NT2/D1 (cell line): ENCODE measurements at places on chromosomes 2 and 18.

DNA sequence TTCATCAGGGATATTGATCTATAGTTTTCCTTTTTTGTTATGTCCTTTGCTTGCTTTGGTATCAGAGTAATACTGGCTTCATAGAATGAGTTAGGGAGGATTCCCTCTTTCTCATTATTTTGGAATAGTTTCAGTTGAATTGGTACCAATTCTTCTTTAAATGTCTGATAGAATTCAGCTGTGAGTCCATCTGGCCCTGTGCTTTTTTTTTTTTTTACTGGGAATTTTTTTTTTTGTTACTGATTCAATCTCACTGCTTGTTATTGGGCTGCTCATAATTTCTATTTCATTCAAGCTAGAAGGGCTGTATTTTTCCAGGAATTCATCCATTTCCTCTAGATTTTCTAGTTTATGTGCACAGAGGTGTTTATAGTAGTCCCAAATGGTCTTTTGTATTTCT is 103.9 kb downstream of the RND3 start:
- no peak for DNase-seq

DNA sequence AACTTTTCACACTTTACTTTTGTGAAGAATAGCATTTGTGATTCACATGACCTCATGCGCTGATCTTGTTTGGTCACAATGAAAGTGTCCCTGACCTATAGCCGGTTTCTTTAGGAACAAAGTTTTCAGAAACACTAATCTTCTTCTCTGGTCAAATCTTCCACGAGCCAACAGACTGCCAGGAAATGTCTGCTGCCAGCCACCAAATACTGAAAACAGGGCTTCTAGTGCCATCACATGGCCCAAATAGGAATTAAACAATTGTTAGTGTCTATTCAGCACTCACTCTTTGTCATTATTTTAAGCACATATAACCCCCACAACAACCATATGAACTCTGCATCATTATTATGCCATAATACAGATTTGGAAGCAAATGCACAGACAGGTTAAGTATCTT is 286.5 kb upstream of the SYT4 start:
- DNase-seq = no peak

DNA sequence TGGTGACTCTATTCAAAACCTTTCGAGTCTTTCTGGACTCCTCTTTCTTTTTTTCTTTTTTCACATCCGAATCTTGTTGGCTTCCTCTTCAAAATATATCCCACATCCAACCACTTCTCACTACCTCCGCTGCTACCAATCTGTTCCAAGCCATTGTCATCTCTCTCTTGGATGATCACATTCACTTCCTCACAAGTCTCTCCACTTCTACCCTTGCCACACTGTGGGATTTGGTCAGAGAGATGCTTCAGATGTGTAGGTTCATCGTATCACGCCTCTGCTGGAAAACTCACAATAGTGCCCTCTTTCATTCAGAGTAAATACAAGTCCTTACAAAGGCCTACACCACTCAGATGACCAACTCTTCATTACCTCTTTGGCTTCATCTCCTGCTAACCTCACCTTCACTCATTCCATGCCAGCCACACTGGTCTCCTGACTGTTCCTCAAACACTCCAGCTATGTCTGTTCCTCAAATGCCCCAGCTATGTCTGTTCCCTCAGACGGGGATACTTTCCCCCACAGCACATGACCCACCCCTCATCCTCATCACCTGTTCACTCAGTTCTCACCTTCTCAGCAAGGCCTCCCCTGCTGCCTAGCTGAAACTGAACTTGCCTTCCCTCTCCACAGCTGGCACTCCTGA is 67.2 kb upstream of the PELI1 start:
- no peak for DNase-seq

DNA sequence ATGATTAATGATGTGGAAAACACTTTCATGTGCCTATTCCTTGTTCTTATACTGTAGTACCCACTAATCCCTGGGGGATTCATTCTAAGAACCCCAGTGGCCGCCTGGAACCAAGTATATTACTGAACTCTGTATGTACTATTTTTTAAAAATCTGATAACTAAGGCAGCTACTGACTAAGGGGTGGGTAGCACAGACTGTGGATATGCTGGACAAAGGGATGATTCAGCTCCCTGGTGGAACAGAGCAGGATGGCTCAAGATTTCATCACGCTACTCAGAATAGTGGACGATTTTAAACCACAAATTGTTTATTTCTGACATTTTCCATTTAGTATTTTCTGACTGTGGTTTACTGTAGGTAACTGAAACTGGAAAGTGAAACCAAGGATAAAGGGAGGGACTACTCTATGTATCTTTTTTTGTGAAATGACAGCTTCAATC is 41.8 kb upstream of the CDC42EP3 start:
- no peak for DNase-seq

GRCh38 chr2:73069855-73070642 is 1.5 kb downstream of the SFXN5 start:
- DNase-seq = no peak
